ENCODE measurements at places on chromosomes 4 and X.

DNA sequence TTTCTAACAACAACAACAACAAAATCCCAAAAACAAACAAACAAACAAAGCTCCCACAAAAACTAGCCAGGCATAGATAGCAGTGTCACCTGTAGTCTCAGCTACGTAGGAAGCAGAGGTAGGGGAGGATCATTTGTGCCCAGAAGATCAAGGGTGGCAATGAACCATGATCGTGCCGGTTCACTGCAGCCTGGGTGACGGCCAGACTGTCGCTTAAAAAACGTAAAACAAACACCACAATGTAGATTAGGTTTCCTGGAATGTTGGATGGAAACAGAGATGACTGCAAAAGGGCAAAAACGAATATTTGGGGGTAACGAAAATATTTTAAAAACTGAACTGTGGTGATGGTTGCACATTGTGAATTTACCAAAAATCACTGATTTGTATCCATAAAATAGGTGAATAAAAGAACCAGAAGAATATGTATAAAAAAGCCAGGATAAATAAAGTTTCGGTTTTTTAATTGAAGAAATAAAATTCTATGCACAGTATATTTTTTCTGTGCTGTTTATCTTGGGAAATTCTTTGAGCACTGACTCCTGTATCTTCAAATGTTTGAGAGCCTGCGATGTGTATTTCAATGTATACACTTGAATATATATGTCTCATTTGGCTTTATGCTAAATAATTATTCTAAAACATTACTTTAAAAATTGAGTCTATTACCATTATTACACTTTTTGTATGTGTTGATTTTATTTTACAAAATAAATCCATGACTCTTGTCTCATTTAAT is 1477.0 kb downstream of the PCDH7 start:
- no peak for DNase-seq

- DNase-seq = peak; percentile 61
These were observed 9.6 kb downstream of the SLC25A5 start for GRCh38 chrX:119477812-119478232.

DNA sequence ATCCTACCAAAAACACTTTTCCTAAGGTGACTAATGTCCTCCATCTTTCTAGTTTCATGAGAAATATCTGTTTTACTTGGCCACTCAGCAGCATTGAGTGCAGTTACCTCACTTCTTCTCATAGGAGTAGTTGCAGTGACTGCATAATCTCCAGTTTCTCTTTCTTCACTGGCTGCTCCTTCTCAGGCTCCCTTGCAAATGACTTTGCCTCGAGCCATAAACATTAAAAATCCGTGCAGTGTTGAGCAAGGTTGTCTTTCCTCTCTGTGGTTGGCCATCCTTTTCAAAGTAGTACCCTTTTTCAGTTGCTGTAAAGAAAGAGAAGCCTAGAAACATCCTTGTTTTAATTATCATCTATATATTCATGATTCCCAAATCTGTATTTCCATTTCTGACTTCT is 10.2 kb upstream of the PRKG2 start:
- DNase-seq = no peak

DNA sequence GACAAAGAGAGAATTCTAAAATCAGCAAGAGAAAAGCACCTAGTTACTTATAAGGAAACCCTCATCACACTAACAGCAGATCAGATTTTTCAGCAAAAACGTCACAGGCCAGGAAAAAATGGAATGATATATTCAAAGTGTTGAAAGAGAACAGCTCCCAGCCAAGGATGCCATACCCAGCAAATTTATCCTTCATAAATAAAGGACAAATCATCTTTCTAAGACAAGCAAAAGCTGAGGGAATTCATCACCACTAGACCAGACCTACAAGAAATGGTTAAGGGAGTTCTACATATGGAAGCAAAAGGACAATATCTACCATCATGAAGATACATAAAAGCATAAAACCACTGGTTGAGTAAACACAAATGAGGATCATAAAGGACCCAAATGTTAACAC is 53.6 kb downstream of the MANBA start:
- DNase-seq = no peak

DNA sequence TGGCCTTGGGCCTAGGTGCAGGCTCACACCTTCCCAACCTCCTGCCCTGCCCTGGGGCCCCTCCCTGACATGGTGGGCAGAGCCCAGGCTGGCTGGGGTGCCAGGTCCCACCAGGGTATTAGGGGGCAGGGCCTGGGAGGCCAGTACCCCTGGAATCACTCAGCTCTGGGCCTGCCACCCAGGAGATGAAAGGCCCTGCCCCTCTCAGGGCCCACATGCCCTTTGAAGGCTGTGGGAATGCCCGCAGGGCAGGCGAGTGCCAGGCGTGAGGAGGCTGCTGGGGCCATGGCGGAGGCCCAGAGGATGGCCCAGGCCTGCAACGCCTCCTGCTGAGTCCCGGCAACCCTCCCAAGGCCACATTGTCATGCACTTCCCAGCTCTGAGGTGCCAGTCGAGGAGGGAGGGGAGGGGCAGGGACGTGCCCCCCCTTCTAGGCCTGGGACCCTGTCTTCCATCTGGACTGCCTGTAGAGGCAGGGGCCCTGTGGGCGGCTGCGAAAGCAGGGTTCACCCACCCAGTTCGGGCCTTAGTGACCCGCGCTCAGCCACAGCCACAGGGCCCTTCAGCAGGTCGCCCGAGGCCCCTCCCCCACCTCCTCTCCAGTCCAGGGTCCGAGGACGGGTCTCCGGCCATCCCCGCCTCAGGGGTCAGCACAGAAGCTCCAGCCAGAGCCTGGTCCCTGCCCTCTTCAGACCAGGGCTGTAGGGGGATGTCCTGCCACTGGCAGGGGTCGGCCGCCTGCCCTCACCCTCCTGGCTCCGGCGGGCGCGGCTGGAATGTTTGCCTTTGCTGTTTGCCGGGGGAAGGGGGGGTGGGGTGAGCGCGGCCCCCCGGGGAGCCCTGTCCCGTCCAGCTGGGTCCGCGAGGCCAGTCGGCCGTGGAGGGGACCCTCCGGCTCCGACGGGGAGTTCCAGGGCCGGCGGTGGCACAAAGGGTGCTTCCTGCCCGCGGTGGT is 26.7 kb upstream of the FGFR3 start:
- DNase-seq = no peak

DNA sequence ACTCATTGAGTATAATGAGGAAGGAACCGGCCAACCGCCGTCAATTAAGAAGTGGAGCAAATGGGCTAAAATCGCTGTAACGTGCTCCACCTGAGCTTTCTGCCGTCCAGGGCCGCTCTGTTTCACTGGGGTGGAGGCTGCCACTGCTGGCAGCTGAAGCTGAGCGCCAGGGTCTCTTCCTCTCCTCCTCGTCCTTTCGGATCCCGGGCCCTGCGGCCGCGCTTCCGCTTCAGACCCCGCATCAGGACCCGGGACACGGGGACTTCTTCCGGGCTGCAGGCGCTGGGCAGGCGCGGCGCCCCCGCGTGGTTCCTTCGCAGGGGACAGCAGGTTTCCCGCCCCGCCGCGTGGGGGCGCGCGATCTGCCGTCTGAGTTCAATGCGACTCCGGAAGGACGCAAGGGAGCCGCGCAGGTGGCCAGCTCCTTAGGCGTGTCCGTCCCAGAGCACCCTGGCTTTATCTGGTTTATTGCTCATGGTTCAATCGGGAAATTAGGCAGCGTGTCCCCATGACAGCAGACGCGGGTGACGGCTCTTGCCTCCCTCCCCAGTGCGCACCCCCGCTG is 519.8 kb downstream of the TRIML1 start:
- DNase-seq = no peak

DNA sequence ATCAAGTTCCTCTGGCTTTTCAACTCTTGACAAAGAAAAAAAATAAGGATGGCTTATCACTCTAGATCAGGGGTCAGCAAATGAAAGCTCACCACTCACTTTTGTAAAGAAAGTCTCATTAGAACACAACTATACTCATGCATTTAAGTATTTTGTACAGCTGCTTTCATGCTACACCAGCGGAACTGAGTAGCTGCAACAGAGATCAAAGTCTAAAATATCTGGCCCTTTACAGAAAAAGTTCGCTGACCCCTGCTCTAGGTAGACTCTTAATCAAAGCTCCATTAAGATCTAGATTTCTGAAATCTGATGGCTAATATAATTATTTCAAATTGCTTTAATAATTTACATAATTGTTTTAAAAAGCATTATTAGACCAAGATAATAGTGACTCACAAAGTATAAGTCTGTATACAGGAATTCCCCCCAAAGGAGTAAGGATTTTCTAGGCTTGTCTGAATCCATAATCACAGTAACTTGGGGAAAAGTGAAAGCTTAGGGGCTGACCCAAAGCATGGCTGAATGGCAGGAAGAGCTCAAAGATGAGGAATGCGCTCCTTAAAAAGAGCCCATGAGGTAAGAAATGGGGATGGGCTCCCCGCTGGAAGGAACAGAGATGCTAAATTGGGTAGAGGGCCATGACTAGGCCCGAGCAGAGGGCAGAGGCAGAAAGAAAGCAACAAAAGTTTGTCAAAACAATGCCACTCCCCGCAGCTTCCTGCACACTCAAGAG is 140.3 kb downstream of the SH3KBP1 start:
- DNase-seq = no peak

- DNase-seq = peak; percentile 38
These were observed 76.5 kb upstream of the CITED1 start for GRCh38 chrX:72382202-72382595.

- DNase-seq = no peak
These were observed 28.5 kb downstream of the PCDH19 start for GRCh38 chrX:100381619-100382018.

DNA sequence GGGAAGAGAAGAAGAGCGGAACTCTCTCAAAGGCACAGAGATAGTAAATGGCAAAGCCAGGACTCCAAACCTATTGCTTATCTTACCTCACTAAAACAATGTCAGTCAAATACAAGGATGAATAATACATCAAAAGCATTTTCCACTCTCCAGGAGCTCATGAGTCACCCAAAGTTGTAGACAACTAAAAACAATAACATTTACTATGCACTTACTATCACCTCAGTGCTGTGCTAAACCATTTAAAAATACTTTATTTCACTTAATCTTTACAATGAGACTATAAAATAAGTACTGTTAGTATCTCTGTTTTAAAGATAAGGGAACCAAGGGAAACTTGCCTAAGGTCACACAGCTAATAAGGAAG is 163.2 kb upstream of the SPANXC start:
- DNase-seq = no peak

DNA sequence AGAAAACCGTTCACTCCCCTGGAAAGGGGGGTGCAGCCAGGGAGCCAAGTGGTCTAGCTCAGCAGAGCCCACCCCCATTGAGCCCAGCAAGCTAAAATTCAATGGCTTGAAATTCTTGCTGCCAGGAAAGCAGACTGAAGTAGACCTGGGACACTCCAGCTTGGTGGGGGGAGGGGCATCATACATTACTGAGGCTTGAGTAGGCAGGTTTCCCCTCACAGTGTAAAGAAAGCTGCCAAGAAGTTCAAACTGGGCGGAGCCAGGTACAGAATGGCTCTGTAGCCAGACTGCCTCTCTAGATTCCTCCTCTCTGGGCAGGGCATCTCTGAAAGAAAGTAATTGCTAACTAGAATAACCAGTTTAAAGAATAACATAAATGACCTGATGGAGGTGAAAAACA is 372.3 kb upstream of the F9 start:
- no peak for DNase-seq
